ENCODE measurements at places on chromosomes 7 and 10.

DNA sequence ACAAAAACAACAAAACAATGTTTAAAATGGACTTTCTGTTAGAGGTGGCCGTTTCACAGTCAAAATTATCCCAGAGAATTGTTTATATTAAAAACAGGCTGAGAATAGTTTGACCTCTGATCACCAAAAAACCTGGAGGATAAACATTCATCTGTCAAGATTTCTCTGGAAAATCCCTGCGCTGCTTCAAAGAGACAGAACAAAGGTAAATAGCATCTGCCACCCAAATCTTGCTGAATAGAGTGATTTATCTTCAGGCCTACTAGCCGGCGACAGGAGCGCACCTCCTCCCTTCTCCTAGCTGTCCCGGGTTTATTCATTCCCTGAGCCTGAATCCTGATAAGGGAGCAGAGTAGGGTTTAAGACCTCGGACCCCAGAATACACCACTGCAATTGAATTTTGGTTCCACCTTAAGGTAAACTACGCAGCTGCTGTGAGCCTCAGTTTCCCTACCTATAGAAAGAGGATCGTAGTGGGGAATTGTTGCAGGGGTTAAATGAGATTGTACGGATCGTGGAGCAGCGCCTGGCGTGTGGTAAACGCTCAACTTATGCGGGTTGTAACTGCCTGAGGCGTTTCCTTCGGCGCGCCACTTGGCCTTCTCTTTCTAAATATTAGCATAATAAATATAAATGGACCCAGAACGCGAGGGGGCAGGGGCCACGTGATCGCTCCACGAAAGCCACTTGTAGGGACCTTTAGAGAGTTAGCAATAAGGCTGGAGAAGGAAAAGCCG is 498 bp upstream of the ST7 start:
- no peak for DNase-seq

DNA sequence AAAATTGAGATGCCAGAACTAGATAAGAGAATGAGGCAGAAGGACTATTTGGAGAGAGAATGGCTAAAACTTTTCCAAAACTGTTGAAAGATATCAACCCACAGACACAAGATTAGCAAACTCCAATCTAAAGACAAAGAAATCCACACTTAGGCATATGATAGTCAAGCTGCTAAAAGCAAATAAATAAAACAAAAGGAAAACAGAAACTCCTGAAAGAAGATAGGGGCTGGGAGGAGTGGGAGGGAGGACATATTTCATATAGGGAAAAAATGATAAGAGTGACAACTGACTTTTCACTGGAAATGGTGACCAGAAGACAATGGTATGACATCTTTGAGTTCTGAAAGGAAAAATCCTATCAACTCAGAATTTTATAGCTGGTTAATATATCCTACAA is 105.4 kb upstream of the ADO start:
- DNase-seq = no peak

- no peak for DNase-seq
Observed at GRCh38 chr7:101108961-101109360, 17.9 kb upstream of the SERPINE1 start.

DNA sequence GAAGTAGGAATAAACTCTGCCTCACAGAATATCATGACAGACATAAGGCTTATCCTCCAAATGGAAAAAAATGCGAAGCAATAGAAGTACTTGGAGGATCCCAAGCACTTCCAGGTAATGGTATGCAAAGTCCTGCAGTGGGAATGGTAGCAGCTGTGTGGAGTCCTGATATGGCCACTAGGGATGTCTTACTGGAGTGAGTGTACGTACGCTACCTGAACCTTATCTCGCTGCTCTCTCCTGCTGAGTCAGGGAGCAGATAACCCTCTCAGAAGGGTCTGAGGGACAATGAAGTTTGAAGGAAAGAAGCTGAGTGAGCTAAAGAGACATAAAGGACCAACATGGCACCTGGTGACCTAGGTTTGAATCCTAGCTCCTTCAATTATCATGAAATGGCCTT is 42.2 kb downstream of the CH25H start:
- DNase-seq = no peak

- no peak for DNase-seq
Observed at GRCh38 chr7:18538554-18539250, 43.2 kb downstream of the HDAC9 start.

GRCh38 chr10:42973870-42974692 is 102.8 kb upstream of the RET start:
- no peak for DNase-seq

DNA sequence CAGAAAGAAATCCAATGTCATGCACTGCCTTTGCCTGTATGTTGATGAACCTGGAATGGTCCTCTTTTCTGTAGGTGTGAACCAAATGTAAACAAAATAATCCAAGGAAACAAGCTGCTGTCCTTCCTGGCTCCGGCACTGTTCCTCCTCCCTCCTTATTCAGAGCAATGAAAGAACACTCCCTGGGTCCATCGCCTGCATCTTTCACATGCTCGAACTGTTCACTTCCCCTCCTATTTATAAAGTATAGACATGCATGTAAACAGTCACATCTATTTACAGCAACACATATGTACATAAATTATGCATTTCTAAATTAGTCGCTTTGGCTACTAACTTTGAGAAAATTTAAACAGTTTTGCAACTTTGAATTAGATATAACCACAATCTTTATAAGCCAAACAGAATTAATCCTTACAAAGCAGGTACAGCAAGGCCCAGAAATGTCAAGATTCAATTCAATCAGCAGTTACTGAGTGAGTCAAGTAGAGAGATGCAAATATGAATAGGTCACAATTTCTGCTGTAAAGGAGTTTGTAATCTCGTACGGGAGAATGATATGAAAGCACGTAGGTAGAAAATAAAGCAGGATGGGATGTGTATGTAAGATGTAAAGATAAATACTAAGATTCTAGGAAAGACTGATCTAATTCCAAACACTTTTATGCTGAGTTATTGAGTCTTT is 162.6 kb downstream of the PIP4K2A start:
- no peak for DNase-seq

DNA sequence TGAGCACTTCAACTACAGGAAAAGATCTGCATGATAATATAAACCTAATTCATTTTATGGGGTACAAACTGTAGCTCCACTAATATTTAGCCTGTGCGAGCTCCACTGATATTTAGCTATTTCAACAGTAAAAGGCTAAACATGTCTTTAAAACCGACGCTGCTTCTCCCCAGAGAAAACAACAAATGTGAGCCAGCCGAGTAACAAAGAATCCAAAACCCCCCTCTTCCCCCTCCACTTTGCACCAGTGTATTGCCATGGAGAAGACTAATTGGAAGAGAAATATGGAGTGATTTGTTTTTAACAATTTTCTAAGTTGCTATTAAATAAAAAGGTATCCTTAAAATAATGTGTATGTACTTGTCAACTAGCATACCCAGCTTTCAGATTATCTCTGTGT is 136.7 kb downstream of the GFRA1 start:
- no peak for DNase-seq

DNA sequence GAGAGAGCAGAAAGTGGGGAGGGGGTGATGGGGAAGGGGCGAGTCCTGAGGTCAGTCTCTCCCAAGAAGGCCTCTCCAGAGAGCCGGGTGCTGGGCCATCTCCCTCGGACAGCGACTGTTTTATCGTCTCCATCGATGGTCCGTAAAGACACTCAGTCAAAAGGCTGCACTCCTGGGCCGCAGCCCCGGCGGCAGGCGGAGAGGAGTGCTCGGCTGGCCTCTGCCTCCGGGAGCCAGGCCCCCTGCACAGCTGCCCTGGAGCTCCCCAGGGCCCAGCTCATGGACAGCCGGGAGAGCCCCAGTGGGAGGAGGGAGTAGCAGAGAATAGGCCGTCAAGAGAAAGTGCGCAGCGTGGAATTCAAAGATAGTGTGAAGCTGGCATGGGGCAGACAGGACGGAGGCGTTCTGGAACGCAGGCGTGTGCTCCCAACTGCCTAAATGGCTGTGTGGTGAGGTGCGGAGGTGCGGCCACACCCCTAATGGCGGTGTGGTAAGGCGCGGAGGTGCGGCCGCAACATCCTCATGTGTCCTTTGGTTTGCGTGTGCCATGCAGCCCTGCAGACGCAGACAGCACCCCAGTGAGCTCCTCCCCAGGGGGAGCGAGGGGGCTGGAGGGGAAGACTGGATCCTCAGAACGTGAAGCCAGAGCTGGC is 477.5 kb upstream of the FOXK1 start:
- DNase-seq = no peak

- no peak for DNase-seq
Observed at GRCh38 chr7:1591876-1592275, 22.0 kb upstream of the PSMG3 start.

- no peak for DNase-seq
Observed at GRCh38 chr7:43873300-43873699, 4.0 kb upstream of the MRPS24 start.

DNA sequence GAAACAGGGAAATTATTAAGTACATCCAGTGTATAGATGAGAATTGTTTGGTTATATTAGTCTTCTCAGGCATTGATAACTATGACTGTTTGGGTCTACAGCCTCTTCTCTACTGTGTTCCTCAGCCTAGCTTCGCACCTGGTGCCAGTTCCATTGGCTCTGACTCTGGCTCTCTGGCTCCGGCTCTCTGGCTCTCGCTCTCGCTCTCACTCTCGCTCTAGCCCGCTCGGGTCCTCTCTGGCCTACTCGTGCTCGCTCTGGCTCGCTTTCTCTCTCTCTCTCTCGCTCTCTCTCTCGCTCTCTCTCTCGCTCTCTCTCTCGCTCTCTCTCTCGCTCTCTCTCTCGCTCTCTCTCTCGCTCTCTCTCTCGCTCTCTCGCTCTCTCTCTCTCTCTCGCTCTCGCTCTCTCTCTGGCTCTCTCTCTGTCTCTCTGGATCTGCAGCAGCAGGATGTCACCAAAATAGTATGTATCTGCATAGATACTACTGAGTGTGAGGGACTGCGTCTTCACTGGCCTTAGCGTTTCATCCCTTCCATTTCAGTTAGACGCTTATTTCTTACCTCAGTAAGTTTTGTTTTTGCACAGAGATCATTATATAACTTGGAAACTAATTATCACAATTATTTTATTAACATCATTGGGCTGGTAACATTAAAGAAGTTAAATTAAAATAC is 6.5 kb upstream of the SSBP1 start:
- no peak for DNase-seq

- DNase-seq = no peak
Observed at GRCh38 chr10:110803239-110803749, 68.4 kb upstream of the PDCD4 start.

DNA sequence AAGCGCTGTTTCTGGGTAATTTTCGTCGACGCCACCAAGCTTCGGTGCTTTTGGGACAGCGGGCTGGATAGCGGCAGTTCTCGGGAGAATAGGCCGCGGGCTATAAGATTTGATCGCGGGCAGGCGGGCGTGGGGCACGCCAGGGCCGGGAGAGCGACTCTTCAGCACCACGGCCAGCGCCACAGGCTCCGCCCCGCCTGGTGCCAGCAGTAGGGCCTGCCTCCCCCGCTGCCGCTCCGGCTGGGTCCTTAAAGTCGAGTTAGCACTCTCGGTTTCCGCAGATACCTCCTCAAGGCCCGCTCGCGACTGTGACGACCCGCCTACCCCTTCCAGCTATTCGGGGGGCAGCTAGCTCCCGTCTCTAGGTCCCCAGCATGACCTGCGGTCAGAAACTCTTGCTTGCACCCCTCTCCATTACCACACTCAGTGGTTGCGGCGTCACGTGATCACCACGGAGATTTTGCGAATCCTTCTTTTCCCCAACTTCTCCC is 9.4 kb downstream of the NXPH1 start:
- DNase-seq = peak; percentile 36

- DNase-seq = no peak
Observed at GRCh38 chr10:50367732-50368131, 116.4 kb upstream of the ASAH2 start.

- DNase-seq = no peak
Observed at GRCh38 chr7:37247861-37248260, 200.8 kb downstream of the ELMO1 start.

DNA sequence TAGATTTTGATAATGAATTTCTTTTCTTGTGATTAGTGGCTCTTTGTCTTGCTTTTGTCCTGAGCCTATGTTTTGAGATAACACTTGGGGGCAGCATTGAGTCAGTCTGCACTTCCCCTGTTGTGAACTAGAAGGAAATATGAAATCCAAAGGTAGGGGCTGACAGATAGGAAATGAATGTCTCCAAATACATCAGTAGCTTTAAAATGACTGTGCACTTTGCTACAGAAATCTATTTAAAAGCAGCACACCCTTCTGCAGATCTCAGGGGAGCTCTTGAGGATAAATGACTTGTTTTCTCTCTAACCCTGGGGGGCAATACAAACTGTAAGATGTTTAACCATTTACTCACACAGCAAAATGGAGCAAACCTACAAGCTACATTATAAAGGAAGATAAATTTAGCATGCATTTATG is 176.0 kb upstream of the MYO3A start:
- DNase-seq = no peak

- no peak for DNase-seq
Observed at GRCh38 chr7:106032295-106032694, 69.2 kb downstream of the CDHR3 start.

DNA sequence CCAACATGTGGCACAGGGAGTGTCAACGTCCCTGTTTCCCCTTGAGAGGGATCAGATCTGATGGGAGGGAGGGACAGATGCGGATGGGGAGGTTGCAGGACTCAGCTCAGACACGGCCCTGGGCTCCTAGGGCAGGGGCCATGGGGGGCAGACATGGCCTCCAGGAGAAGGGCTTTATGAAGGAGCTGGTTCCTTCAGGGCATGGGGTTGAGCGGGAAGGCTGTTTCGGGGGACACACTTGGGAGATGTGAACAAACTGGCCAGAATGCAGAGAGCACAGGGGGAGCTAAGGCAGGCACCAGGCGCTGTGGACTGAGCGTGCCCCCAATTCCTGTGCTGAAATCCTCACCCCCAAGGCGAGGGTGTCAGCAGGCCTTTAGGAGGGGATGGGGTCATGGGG is 581.9 kb upstream of the FOXK1 start:
- DNase-seq = no peak

DNA sequence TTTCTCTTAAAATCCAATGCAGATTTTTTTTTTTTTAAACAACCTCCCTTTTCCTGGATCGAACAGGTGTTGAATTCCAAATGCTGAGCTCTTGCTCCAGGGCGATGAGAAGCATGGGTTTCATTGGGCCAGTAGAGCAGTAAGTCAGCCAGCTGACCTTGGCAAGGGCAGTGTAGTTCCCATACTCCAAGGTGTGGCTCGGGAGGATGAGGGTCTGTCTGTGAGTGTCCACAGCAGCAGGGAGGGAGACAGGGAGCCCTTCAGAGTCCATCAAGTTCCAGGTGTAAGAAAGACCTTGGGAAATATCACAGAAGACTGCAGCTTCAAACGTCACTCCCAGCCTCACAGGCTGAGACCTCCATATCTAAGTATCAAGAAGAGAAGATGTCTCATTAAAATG is 50.4 kb downstream of the PKD1L1 start:
- DNase-seq = no peak

GRCh38 chr7:1156782-1157535 is 3.0 kb downstream of the ZFAND2A start:
- no peak for DNase-seq

- DNase-seq = no peak
Observed at GRCh38 chr7:43876976-43877745, 7.8 kb upstream of the MRPS24 start.
